ENCODE measurements at places on chromosomes 2 and 18. TPM values are rescaled to one million over a fixed set of nuclear protein-coding genes. Genes with fewer than 3 reads are reported as not detected.
A peak's percentile ranks its signal among the peaks of the same experiment; 100 is the strongest.

- no peak for DNase-seq
Measured at GRCh38 chr18:9732031-9732430, 23.9 kb downstream of the RAB31 start.

DNA sequence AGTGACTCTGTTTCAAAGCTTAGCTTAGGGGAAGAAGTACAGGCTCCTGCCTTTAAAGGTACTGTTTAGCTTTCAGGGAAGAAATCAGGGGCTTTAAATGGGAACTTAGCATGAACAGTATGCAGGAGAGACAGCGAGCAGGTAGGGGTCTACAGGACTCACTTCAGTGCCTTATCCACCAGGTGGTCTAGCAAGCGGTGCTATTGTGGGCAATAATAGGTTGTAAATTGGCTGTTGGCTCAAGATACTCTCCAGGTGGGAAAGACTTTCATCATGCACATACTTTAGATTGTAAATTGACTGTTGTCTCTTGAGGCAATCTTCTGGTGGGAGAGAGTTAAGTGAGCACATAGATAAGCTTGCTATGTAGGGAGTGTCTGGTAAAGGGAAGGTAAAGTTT, 358.6 kb upstream of the DLGAP1 start:
- DNase-seq, result no peak

DNA sequence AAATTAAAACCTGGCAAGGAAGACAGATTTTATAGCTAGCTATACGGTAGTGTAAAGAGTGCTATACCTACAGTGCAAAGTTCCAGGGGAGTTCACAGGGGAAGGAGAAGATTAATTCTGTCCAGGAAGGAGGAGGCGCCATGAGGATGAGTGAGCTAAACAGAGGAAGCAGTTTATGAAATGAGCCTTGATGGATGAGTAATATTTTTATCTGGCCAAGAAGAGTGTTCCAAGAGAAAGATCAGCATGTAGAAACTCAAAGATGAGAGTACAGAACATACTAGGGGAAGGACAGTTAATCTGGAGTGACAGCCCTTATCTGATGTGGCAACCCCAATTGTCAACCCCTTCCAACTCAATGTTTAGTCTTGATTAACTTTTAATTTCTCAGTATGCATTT, 54.8 kb downstream of the CDH20 start:
- no peak for DNase-seq

DNA sequence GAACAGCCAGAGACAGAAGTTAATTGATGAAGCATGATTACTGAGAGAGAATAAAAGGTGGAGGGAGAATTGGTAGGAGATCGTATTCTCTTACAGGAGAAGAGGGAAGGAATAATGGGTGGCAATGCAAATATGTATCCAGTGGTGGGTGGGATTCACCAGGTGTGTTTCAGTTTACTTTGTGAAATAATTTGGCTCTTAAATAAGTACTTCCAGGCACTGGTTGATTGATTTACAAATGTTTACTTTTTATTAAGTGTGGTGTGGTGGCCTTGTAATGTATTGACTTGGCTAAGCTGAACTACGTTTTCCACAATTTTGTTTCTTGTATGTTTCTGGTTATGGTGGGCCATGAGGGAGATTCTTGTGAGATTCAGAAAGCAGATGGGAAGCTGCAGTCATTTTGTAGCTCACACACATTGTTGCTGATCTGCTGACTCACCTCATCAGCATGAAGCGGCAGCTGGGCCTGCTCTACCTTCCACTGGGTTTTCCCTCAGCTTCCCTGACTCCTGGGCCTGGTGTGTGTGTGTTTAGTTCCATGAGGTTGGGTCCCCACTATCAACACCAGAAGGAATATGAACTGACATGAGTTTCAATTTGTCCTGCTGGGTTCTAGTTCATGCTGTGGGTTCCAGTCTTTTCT, 32.6 kb downstream of the MYL12B start:
- DNase-seq, result no peak

DNA sequence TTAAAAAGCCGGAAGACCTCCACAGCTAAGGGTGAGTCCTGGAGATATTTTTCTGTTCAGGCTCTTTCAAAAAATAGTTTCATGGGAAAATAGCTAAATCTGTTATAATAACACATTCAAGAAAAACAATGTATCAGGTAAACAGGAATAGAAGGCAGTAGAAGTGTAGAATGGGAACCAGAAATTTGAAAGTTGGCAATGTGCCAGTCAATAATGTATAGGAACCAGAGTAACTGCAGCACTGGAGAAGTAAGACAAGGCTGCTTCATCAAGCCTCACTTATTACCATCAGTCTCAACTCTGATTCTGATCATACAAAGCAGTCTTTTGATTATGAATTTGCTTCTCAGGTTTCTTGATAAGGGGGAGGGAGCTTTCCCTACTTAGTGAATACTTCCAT, 81.4 kb upstream of the VRK2 start:
- DNase-seq, result no peak

DNA sequence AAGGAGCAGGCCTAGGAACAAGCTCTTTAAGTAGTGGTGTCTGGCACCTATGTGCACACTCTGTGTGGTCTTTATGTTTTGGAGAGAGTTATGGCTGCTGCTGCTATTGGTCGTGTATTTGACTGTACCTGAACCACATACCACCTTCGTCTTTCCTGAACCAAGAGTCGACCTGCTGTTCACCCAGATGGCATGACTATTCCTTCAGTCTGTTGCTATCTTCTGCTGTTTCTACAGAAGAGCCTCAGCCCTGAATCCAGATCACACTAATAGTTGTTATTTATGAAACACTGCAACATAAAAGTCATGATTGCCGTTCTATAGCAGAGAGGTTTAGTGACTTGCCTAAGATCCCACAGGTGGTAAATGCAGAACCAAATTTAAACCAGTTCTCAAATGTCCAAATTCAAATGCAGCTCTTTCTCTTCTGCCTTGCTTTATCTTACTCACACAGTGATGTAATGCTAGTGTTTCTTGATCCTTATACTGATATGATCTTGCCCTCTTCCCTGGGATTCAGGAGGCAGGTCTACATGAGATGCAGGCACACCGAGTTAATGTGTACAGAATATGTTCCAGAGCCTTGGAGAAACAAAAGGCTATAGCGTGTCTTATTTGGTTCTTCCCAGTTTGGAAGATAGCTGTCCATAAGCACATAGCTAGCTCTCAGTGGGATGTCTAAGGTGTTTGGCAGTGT, 122.1 kb upstream of the FOSL2 start:
- no peak for DNase-seq

DNA sequence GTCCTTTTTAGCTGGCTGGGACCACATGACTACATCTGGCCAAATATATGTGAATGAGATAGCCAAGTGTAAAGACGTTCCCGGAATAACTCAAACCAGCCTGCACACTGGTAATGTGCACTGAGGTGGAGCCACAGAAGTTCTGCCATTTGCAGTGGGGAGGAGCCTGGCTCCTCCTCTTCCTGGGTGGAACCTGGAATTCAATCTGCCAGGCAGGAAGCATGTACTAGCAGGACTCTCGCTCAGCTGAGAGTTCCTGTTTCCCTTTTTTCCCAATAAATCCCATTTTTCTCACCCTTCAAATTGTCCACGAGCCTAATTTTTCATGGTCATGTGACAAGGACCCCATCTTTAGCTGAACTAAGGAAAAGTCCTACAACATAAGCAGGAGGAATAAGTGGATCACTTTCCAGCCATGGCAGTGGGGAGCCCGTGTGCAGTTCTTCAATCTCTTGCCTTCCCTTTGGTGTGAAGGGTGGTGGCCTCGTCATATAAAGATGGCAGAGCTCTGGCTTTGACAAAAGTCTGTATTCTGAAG, 183.2 kb downstream of the UXS1 start:
- DNase-seq, result no peak

DNA sequence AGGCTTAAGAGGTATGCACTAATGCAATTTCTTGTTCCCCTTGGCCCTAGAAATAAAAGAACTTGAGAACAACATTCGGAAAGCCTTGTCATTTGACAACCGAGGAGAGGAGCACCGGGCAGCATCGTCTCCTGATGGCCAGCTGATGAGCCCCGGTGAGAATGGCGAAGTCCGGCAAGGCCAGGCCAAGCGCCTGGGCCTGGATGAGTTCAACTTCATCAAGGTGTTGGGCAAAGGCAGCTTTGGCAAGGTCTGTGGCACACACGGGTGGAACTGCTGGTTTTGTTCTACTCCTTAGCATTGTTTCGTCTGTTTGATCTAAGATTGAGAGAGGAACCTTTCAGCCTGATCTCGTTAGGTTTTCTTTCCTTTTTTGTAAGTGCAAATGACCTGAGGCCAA, 289.8 kb upstream of the EPAS1 start:
- DNase-seq, result no peak

- DNase-seq, result no peak
Measured at GRCh38 chr2:12326449-12327190, 390.1 kb upstream of the TRIB2 start.

- no peak for DNase-seq
Measured at GRCh38 chr2:69030800-69031428, 17.9 kb downstream of the ANTXR1 start.

DNA sequence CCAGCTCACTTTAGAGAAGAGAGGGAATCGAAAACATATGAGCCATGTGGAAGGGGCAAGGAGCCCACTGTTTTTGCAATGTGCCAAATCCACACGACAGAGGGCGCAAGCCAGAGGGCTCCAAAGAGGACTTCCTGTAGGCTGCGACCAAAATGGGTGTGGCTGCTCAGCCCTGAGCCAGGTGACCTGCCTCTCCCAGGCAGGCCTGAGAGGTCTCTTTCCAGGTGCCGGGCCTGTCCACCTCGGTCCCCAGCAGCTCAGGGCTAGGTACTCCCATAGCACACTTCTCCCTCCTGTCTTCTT, 153.8 kb downstream of the TTC32 start:
- DNase-seq, result no peak

DNA sequence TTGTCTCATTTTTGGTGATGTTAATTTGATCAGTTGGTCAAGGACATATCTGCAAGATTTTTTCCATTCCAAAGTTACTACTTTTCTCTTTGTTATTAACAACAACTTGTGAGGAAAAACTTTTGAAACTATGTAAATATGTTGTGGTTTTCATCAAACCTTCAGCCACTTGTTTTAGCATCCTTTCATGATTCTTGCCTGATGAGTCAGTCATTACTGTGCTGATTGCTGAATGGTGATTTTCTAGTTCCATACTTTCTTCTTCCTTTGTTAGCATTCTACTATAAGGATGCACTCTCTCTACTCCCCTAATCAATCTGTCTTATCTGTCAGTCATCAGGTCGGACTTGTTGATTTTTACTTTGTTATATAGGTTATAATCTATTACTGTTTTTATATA, 10.9 kb downstream of the TMEM87B start:
- DNase-seq, result no peak

GRCh38 chr2:47008381-47009252, 93.0 kb upstream of the MCFD2 start:
- DNase-seq, result peak; percentile 83

GRCh38 chr2:45681675-45682074, 30.2 kb downstream of the PRKCE start:
- peak; percentile 61 for DNase-seq

GRCh38 chr18:31791817-31792579, 31.3 kb upstream of the SLC25A52 start:
- DNase-seq, result no peak

GRCh38 chr2:173248381-173248780, 106.3 kb upstream of the CDCA7 start:
- no peak for DNase-seq

DNA sequence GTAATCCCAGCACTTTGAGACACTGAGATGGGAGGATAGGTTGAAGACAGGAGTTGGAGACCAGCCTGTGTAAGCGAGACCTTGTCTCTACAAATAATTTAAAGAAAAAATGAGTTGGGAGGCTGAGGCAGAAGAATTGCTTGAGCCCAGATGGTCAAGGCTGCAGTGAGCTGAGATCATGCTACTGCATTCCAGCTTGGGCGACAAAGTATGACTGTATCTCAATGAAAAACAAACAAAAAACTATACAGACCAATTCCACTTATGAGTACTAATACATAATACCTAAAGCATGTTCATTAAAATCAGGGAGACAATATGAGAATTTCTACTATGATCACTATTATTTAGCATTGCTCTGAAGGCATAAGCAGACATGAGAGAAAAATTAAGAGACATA, 12.6 kb downstream of the RNF149 start:
- no peak for DNase-seq

DNA sequence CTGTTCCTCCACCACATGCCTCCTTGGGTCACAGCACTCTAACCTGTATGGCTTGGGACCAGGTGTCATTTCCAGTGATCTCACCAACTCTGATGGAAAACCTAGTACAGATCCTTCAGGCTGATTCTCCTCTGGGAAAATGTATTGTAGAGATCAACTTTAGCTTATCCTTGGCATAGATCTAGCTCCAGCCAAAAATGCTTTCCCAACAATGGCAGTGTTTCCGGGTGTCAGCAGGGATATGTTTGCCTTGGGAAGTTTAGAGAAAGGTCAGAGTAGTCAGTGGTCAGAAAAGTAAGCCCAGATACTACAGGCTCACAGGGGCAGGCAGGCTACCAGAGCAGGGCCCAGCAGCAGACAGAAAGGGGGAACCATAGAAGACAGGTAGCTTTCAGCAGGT, 73.6 kb downstream of the CD8B2 start:
- DNase-seq, result no peak

DNA sequence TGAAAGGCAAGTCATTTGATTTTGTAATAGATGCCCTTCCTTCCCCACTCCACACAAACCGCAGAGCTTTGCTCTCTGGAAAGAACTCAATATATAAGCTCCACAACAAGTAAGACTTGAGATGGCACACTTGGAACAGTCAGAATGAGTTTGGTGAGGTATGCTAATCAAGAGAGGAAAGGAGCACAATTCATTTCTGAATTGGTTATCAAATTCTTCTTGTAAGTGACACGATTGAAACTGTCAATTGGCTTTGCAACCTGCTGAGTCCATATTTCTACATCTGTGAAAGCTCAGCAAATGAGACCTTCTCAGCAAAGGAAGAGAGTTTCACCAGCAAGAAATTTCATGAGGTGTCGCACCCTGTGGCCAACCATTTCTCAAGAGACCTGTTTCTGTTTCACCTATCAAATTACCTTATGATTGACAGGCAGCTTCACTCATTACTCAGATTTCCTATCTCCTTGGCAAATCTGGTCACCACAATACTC, 19.1 kb downstream of the CTLA4 start:
- DNase-seq, result no peak

GRCh38 chr2:29273685-29274611, 158.7 kb downstream of the CLIP4 start:
- DNase-seq, result no peak

STEAP3 gene
- 5.3 TPM for total RNA-seq

ARHGAP15 gene
- 5.8 TPM for total RNA-seq

TRIM54 gene
- total RNA-seq, result not detected

DPP4 gene
- 0.58 TPM for total RNA-seq
